NCI-H1048 (cell line): ENCODE measurements at places on chromosomes 16 and 17.

DNA sequence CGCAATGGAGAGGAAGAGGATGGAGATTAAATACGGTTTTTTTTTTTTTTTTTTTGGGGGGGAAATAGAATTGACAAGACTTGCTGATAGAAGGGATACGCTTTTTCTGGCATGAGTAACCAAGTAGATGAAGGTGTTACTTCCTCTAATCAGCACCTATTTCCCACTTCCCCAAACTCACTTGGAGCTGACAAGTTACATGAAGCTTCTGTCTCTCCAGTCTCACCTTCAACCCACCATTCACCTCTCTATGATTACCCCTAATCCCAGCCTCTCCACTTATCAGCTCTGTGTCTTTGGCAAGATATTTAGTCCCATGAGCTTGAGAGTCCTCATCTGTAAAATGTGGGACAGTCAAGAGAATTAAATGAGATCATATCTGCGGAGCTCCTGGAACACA, 185.9 kb upstream of the HS3ST3A1 start:
- no peak for DNase-seq

DNA sequence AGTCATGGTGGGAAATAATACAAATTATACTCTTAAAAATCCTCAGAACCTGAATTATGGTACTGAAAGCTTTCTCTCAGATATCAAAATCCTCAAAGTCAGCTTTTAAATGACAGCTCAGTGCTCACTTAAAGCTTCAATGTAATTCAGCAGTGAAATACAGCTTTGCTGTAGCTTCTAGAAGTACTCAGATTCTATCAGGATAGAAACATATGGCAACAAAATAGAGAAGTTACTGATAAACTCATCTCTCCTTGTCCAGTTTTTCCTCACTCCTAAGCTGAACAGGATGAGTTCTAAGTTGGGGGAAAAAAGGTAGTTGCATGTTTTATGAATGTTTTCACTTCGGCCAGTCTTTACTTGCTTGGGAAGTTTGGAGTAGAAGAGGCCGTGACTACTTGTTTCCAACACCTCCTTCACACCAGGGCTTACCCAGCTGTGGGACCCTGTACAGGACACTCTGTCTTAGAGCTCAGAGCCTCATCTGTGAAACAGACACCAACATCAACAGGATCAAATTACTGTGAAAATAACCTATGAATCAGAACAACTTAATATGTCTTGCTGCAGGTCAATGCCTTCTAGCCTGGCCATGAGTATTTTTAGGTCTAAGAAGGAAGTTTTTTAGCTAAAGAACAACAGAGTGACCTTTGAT, 30.2 kb downstream of the OGFOD1 start:
- no peak for DNase-seq

DNA sequence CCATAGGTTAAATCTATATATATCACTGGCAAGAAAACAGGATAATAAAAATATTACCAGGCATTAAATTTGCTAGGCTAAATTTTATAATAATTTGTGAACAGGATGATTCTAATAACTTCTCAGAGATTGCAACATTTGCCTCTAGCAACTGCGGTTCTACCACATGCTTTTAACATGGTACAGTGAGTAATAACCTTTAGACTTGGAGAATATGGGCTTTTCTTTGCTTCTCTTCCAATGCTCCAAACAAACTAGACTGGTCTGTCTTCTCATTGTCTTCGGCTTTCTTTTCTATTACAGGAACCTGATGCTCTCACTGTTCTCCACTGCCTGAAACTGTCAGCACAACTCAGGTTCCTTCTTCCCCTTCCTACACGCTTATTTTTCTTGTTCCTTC, 80.6 kb downstream of the CA4 start:
- DNase-seq: no peak

- no peak for DNase-seq
These were observed 7.3 kb downstream of the ABI3 start for GRCh38 chr17:49217651-49218413.

GRCh38 chr16:26019381-26020242, 327.9 kb downstream of the HS3ST4 start:
- DNase-seq: no peak

- DNase-seq: no peak
These were observed 37.9 kb upstream of the TRAP1 start for GRCh38 chr16:3755249-3755648.

DNA sequence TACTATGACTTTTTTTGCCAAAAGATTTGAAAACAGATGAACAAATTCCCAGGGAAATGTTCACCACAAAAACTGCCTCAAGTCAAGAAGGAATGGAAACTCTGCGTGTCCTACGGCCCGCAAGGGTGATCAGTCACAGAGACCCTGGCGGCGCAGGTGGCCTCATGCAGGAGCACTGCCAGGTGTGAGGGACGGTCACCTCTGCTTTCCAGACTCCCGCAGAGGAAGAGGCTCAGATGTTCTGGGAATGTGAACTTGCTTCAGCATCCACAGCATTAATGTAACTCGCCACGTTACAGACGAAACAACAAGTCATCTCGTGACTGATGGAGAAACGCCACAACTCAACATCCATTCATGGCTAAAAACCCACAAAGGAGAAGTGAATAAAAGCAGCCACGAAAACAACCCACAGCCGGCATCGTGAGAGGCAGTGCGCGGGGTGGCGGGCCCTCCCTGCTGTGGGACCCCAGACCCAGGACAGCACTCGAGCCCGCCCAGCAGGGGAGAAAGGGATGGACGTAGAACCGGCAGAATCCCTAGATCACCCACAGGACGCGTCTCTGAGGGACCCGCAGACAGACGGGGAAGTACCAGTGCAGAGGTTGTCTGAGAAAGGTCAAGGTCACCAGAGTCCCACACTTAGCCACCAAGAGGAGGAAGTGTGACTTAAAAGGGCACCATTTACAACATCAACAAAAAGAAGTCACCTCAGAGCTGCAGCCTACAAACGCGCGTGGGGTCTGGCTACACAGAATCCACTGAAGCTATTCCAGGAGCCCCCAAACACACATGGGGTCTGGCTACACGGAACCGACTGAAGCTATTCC, 76.9 kb upstream of the GNG13 start:
- DNase-seq: no peak

GRCh38 chr17:52035336-52035915, 123.1 kb downstream of the CA10 start:
- DNase-seq: no peak

DNA sequence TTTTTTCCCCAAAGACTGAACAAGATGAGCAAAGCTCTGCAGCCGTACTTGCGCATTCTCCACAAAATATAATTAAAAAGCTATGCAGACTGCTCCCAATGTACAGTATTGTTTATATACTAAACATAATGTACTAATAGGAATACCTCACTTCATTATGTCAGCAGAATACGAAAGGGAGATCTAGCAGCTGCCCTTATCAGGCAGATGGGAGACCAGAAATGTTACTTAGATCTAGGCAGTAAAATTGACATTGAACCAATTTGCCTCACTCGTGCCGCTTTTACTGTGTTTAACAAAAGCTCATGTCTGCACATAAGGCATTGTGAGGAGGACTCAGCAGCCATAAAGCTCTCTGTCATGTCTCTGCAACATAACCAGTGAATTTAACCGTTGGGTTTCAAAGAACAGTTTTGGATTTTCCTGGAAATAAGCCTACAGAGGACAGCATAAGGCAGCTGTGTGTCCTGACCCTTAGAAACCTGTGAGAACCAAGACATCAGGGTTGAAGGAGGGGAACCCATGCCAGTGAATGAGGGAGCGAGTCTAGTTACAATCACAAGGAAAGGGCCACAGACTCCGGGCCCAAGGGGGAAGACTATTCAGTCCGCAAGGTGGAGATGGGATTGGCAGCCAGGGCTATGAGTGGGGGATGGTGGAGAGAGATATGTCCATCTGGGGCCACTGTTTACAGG, 71.4 kb downstream of the GNAO1 start:
- no peak for DNase-seq

DNA sequence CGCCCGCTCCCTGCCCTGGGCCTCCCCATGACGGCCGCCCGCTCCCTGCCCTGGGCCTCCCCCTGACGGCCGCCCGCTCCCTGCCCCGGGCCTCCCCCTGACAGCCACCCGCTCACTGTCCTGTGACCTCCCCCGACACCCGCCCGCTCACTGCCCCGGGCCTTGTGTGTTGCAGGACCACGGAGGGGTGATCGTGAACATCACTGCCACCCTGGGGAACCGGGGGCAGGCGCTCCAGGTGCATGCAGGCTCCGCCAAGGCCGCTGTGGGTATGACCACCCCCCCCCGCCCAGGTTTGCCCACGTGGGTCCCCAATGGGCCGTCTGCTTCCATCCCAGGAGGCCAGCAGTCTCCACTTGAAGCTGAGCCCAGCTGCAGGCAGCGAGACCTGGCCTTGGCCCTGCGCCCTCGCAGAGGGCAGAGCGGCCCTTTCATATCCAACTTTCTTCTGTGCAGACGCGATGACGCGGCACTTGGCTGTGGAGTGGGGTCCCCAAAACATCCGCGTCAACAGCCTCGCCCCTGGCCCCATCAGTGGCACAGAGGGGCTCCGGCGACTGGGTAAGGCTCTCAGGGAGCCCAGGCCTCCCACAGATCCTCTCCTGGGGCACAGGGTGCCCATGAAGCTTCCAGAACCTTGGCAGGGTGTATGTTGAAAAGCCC, 9.0 kb downstream of the DECR2 start:
- DNase-seq: no peak

GRCh38 chr16:10466861-10467260, 81.0 kb downstream of the ATF7IP2 start:
- DNase-seq: no peak
